ENCODE measurements at places on chromosomes 11 and 22.

GRCh38 chr11:65861533-65862183 is 1.4 kb downstream of the MUS81 start:
- no peak for DNase-seq

DNA sequence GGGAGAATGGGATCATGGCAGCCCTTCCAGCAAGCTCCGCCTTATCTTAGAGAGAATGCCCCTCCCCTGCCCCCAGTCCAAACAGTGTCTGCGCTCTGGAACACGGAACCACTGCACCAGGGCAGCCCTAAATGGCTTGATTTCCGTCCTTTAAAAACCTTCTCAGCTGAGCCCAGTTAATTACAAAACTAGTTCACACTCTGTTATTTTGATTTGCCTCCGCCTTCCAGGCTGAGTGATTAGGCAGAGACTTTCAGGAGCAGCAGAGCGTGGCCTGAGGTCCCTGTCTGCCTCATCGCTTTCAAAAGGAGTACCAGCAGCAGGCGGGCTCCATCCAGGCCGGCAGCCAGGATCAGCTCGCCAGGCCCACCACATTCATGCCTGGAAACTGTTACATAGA is 313.0 kb downstream of the BRD1 start:
- no peak for DNase-seq

DNA sequence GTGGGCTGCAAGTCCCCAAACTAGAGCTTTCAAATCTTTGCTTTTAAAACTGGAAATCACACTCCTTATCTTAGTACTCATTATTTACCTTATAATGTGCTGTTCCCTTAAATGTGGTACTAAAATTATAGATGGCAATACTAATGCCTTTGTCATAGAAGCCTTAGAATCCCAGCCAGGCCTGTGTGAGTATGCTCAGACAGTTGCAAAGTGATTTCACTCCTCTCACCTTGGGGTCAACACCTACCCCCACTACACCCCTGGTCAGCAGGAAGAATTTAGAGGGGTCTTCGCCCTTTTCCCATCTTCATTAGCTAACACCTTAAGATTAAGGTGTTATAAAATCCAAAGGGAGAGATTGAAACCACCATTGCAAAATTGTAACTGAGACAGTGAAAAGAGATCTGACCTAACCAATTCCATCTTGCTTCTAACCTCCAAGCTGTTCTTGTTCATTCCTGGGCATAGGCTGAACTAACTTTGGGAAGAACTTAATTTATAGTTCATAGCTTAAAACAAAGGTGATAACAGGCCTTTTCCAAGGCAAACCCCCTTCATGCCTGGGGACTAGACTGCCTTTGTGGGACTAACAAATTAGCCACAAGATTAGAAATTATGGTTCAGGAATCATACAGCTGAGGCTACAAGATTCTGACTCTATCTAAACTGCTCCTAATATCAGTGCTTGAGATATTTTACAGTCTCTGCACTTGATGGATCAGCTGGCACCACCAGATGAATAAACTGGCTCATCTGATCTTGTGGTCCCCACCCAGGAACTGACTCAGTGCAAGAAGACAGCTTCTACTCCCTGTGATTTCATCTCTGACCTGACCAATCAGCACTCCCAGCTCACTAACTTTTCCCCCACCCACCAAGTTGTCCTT is 10.4 kb upstream of the MRPL17 start:
- DNase-seq = peak; percentile 82

GRCh38 chr11:130435671-130436070 is 7.3 kb upstream of the ADAMTS8 start:
- DNase-seq = no peak

DNA sequence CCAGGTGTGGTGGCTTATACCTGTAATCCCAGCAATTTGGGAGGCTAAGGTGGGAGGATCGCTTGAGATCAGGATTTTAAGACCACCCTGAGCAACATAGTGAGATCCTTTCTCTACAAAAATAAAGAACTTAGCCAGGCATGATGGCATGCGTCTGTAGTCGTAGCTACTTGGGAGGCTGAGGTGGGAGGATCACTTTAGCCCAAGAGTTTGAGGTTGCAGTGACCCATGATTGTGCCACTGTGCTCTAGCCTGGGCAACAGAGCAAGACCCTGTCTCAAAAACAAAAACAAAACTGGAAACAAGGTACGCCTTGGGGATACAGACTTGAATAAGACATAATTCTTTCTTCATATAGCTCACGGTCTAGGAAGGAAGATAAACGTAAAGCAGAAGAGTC is 63.1 kb upstream of the GRAMD1B start:
- no peak for DNase-seq

GRCh38 chr11:1847926-1848639 is 4.8 kb upstream of the LSP1 start:
- peak; percentile 18 for DNase-seq

GRCh38 chr11:13290221-13290980 is 12.8 kb downstream of the BMAL1 start:
- no peak for DNase-seq

DNA sequence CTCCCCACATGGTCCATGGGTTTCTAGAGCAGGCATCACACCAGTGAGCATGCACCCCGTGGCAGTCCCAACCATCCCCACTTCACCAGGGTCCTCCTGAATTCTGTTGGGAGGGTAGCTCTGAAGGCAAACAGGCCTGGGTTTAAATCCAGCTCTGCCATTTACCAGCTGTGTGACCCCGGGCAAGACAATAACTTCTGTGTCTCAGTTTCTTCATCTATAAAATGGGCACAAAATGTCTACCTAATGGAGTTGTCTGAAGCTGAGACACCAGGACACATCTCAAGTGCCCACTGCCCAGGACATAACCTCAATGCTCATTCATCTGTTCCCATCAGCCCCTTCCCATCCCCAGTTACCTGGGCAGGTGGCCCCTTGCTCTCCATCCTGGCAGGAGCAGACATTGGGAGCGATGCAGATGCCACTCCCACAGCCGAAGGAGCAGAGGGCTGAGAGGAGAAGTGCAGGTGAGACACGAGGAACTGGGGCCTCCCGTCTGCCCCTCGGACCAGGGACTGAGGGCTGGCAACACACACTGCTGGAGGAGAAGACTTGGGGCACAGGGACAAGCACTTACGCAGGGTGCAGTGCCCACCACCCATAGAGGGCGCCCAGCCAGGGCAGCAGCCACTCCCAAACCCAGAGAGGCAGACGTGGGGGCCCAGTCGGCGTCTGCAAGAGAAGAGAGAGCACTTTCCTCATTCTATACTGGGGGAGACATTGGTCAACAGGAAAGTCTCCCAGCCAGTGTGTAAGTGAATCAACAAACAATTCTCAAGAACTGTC is 4.0 kb downstream of the VWCE start:
- no peak for DNase-seq

- no peak for DNase-seq
These were observed 6.0 kb upstream of the LMO2 start for GRCh38 chr11:33897761-33898375.

GRCh38 chr11:65540290-65541092 is 15.6 kb downstream of the SCYL1 start:
- peak; percentile 88 for DNase-seq

GRCh38 chr11:7314811-7315604 is 63.3 kb downstream of the SYT9 start:
- DNase-seq = no peak

DNA sequence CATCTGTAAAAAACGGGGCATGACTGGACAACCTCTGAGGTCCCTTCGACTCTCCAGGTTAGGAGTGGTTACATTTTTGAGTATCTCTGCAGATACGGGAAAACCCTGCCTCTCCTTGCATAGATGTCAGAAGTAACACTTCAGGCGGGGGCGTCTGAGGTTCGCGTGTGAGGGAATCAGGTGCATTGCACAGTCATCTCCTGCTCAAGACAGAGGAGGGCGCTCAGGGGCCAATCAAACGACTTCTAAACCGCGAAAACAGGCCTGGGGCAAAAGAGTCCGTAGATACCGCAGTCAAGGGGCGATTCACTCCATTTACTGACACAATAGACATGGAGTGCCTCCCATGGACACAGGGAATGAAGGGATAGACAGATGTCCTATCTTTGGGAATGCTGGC is 31.7 kb downstream of the KIRREL3 start:
- no peak for DNase-seq

GRCh38 chr11:72349616-72350218 is 84.6 kb downstream of the CLPB start:
- no peak for DNase-seq

DNA sequence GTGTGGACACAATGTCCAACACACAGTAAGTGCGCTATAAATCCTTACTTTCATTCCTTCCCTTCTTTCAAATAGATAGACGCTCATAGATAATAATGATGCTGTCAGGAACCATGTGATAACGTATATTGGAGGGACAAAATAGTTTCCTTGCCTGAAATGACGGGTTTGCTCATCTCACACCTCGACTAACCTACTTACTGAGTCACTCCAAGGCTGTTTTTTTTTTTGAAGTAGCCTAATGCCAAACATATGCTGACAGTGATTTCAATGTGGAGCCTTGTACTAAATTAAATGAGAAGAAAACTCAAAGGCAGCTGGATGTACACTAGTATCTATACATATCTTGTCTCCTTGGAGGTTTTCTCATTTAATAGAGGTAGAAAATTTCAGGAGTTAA is 400.5 kb downstream of the NELL1 start:
- DNase-seq = no peak

- DNase-seq = no peak
These were observed 289.7 kb downstream of the BRD1 start for GRCh38 chr22:49538006-49538405.

GRCh38 chr22:37088750-37089408 is 20.6 kb downstream of the TMPRSS6 start:
- DNase-seq = no peak

DNA sequence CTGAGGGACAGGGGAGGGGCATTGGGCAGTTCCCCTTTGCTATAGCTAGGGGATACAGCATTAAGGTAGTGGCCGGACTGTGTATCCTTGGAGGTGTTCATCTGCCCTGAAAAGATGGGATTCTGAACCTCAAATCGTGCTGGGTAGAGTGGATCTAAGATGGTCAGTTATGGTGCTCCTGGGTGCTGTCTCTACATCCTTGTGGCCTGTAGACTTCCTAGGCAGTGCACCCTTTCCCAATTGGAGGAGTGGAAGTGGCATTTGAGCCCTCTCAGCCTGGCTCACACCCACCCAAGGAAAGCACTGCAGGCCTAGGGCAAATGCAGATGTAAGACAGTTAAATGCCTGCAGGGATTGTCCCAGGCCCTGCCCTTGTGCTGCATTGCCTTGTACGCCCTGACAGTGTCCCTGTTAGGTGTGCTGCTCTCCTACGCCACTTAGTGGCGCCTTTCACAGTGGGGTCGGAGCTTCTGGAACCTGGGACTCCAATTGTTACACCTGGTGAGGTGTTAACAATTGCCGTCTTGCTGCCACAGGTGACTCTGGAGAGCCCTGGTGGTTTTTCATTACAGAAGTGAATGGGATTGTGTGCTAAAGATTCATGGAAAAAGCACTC is 35.0 kb downstream of the PPFIBP2 start:
- DNase-seq = no peak

GRCh38 chr11:64015935-64016845 is 19.5 kb upstream of the FLRT1 start:
- DNase-seq = no peak

DNA sequence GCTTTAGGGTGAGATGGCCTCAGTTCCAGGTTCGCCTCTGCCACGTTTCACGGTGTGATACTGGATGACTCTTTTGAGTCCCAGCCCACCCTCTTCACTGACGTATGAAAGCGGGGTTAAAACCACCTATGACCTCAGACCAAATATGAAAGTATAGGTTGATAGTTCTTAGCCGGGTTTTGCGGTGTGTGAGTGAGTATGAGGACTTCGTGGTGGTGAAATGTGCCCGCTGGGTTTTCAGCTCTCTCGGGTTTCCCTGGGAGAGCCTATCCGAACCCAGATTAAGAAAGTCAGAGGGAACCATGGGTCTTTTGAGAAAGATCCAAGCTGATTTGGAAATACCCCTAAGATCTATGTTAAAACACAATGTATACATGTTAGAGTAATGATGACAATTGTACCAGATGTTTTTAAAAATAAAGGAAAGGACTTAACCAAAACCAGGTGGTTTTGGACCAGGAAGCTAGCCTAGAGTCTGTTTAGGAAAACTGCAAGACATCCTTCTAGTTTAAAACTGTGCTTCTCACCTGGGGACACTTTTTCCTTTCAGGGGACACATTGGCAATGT is 25.8 kb upstream of the ST3GAL4 start:
- no peak for DNase-seq

DNA sequence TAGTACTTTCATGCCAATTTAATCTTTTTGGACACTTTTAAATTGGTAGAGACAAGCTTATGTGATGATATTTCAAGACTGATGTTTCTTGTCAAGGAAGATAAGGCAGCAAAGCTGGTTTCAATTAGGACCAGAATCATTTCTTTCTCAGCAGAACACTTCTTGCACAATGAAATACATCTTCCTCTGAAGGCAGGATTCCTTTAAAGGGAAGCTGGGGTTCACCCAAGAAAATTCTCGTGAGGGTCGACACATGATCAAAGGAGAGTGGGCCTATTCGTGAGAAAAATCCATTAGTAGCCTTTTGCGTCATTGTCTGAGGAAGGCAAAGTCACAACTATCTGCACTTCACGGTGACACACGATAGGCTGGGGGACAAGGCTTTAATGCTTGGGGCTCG is 17.6 kb downstream of the TTC12 start:
- no peak for DNase-seq

DNA sequence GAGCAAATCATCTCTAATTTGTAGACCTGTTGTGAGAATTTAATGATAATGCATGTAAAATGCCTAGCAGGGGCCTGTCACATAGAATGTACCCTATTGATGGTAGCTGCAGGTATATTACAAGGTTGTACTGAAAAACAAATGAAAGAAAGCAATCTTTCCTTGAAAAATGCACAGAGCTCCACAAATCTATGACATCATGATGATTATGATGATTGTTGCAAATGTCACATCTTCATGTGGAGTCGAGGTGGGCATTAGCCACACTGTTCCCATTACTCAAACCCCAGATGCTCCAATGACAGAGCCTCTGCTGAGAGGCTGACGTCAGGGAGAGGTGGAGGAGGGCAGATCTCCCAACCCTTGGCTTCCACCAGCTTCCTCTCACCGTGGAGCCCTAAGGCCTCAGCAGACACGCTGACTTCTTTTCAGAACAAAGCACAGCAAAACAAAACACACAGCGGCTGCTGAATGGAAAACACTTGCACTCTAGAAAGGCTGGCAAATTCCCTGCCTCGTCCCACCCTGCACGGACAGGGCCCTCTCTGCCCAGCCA is 298.3 kb downstream of the KIRREL3 start:
- no peak for DNase-seq

- DNase-seq = peak; percentile 26
These were observed 561 bp downstream of the FXYD2 start for GRCh38 chr11:117823946-117824420.

DNA sequence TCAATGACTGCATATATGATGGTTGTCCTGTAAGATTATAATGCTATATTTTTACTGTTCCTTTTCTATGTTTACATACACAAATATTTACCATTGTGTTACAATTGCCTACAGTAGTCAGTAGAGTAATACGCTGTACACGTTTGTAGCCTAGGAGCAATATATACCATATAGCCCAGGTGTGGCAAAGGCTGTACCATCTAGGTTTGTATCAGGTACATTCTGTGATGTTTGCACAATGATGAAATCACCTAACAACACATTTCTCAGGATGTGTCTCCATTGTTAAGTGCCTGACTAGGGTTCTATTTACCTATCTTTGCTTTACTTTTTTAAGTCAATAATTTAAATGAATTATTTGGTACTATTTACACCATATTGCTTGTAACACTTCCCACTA is 21.9 kb downstream of the PRR5L start:
- no peak for DNase-seq

All from fibroblast of villous mesenchyme (primary cell).